ENCODE measurements at places on chromosomes 13 and 19. TPM values are rescaled to one million over a fixed set of nuclear protein-coding genes. Genes with fewer than 3 reads are reported as not detected.

Gene MUC16
- 0.12 TPM for total RNA-seq

Gene PROZ
- not detected for total RNA-seq

Gene CCDC8
- 0.10 TPM for total RNA-seq

Gene NLRP11
- total RNA-seq = 0.86 TPM

Gene KRI1
- total RNA-seq = 44.0 TPM

Gene NAPSA
- 4.4 TPM for total RNA-seq

All from HCT116 (cell line).